Forelimb muscle (tissue), 1 donor: ENCODE measurements at places on chromosomes 4 and X. TPM values are rescaled to one million over a fixed set of nuclear protein-coding genes. Genes with fewer than 3 reads are reported as not detected.

Gene MSX1
- 1.9 TPM for polyA plus RNA-seq

Gene STAG2
- polyA plus RNA-seq: 71.2 TPM

Gene NUP62CL
- 0.90 TPM for polyA plus RNA-seq

Gene RIPPLY1
- 0.66 TPM for polyA plus RNA-seq

Gene CHST7
- 4.0 TPM for polyA plus RNA-seq

Gene MED28
- 26.0 TPM for polyA plus RNA-seq

Gene TBC1D8B
- 4.6 TPM for polyA plus RNA-seq

Gene DSPP
- 0.04 TPM for polyA plus RNA-seq

Gene SPANXA1
- polyA plus RNA-seq: not detected

Gene CLNK
- 0.34 TPM for polyA plus RNA-seq

Gene SNCA
- 26.5 TPM for polyA plus RNA-seq

Gene IL2RG
- polyA plus RNA-seq: 1.5 TPM

Gene PWWP3B
- 28.7 TPM for polyA plus RNA-seq

Gene KLKB1
- 0.15 TPM for polyA plus RNA-seq

Gene SLBP
- polyA plus RNA-seq: 32.2 TPM

Gene ITGB1BP2
- 142 TPM for polyA plus RNA-seq

Gene SH2D1A
- polyA plus RNA-seq: 3.3 TPM

Gene CENPVL1
- not detected for polyA plus RNA-seq

Gene GLRA2
- 0.11 TPM for polyA plus RNA-seq

Gene PNMA5
- not detected for polyA plus RNA-seq

Gene FGD1
- polyA plus RNA-seq: 17.2 TPM

Gene ZFP92
- 0.90 TPM for polyA plus RNA-seq

Gene GABRB1
- not detected for polyA plus RNA-seq

Gene HOPX
- 25.4 TPM for polyA plus RNA-seq

Gene ACE2
- not detected for polyA plus RNA-seq

Gene PCDH10
- 0.29 TPM for polyA plus RNA-seq

Gene PCDH7
- polyA plus RNA-seq: 27.3 TPM

Gene NWD2
- not detected for polyA plus RNA-seq

Gene PSAPL1
- polyA plus RNA-seq: not detected

Gene CXorf49
- not detected for polyA plus RNA-seq

Gene GK
- 3.9 TPM for polyA plus RNA-seq

Gene GYPA
- 3.9 TPM for polyA plus RNA-seq

Gene FATE1
- 1.2 TPM for polyA plus RNA-seq

Gene UGT8
- 0.32 TPM for polyA plus RNA-seq

Gene VSIG4
- 12.1 TPM for polyA plus RNA-seq

Gene CXCL9
- 0.05 TPM for polyA plus RNA-seq

Gene EDNRA
- 23.4 TPM for polyA plus RNA-seq

Gene KLHL34
- 0.46 TPM for polyA plus RNA-seq

Gene DCLK2
- polyA plus RNA-seq: 6.9 TPM

Gene FGFR3
- polyA plus RNA-seq: 1.2 TPM

Gene FRG2
- not detected for polyA plus RNA-seq

Gene ATP1B4
- polyA plus RNA-seq: 325 TPM

Gene PRRG1
- polyA plus RNA-seq: 13.1 TPM

Gene CD38
- 0.94 TPM for polyA plus RNA-seq

Gene MORC4
- polyA plus RNA-seq: 37.0 TPM

Gene TNMD
- 68.7 TPM for polyA plus RNA-seq

Gene ATOH1
- polyA plus RNA-seq: not detected

Gene NAT8L
- polyA plus RNA-seq: 4.3 TPM

Gene COL4A5
- polyA plus RNA-seq: 14.6 TPM

Gene BTK
- 1.6 TPM for polyA plus RNA-seq

Gene MTCP1
- 16.2 TPM for polyA plus RNA-seq

Gene TMPRSS11F
- 0.06 TPM for polyA plus RNA-seq

Gene SCFD2
- 10.6 TPM for polyA plus RNA-seq

Gene CSAG3
- not detected for polyA plus RNA-seq

Gene CXCL3
- 0.09 TPM for polyA plus RNA-seq
